ENCODE measurements at places on chromosomes 16 and 17.

DNA sequence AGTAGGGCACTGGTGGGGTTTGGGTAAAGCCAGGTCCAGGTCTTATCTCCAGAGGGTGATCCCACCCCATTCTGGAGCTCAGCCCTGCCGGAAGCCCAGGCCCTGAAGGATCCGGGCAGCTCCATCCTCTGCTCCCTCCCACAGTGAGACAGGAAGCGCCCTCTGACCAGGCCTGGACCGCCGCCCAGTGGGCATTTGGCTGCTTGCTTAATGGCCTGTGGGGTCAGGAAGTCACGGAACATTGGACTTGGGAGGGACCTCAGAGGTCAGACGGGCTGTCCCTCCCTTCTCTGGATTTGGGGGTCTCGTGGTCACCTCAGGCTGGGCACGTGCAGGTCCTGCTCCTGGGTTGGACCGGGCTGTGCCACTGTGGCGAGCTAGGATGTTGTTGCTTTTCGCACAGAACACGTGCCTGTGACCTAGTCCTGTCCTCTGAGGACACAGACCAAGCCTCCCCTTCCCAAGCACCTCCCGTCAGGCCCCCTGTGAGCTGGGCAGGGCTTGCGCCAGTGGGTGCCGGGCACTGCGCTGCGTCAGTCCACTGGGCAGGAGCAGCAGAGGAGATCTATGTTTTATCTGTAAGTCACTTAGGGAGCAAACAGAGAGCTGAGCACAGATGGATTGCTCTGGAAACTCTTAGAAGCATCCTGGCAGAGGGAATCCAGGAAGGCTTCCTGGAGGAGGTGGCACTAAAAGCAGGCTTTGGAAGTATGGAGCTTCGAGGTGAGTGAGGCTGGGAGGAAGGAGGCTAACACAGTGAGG is 49.4 kb upstream of the GSE1 start:
- DNase-seq = no peak

- DNase-seq = no peak
These were observed 50.6 kb downstream of the CREBBP start for GRCh38 chr16:3829631-3830536.

GRCh38 chr17:39051001-39051585 is 83.9 kb upstream of the FBXO47 start:
- DNase-seq = no peak

- DNase-seq = no peak
These were observed 17.8 kb upstream of the MPHOSPH6 start for GRCh38 chr16:82187829-82188228.

DNA sequence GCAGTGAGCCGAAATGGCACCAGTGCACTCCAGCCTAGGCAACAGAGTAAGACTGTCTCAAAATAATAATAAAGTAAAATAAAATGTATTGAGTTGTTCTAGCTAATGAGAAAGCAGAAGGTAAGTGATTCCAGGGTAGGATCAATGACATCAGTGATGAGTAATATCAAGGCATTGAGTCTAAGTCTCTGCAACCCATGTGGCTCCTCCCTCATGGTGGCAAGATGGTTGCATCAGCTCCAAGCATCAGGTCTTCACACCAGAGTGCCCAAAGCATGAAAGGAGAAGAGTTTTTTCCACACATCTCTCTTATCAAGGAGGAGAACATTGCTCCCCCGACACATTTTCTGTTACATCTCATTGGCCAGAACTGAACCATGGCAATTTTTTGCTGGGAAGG is 34.8 kb upstream of the GAS7 start:
- no peak for DNase-seq

GRCh38 chr17:42275527-42276358 is 448 bp downstream of the STAT5B start:
- peak; percentile 53 for DNase-seq

- DNase-seq = no peak
These were observed 120.1 kb downstream of the CYLD start for GRCh38 chr16:50861970-50862411.

DNA sequence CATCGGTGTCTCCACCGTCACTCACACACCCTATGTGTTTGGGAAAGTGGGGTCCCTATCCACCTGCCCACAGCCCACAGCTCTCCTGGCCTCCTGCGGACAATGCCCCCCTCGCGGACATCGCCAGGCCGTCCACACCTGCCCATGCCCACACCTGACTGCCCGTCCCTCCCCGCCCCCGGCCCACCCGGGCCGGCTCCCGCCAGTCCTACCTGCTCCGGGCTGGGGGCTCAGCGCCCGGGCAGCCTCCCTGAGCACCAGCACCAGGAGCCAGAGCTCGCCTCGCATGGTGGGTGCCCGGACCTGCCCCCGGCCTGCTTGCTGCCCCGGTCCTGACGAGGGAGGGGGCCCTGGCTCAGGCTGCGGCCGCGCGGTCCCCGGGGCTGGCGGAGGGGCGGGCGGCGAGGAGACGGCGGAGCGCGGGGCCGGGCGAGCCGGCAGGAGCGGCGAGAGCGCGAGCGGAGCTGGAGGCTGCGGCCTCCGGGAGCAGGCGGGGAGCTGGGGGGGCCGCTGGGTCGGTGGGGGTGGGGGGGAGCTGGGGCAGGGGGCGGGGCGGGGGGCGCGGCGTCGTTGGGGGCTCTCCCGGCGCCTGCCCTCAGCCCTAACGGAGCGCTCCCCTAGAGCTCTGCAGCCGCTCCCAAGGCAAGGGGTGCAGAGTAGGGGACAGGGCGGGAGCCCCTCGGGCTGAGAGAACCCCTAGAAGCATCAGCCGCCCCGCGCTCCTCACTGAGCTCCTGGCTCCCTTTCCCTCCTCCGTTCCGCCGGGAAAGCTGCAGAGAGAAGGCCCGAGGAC is at the start of gene PLXDC1:
TSS of gene PLXDC1 (minus strand) at position 488 of the 793 bp plus-strand sequence. CDS start at position 288, 200 bp downstream.
- DNase-seq = no peak

- DNase-seq = no peak
These were observed 361.0 kb downstream of the WWOX start for GRCh38 chr16:78460428-78460827.

- no peak for DNase-seq
These were observed 269.8 kb upstream of the MYOCD start for GRCh38 chr17:12395733-12396354.

- no peak for DNase-seq
These were observed 13.5 kb upstream of the ERCC4 start for GRCh38 chr16:13906168-13907089.

DNA sequence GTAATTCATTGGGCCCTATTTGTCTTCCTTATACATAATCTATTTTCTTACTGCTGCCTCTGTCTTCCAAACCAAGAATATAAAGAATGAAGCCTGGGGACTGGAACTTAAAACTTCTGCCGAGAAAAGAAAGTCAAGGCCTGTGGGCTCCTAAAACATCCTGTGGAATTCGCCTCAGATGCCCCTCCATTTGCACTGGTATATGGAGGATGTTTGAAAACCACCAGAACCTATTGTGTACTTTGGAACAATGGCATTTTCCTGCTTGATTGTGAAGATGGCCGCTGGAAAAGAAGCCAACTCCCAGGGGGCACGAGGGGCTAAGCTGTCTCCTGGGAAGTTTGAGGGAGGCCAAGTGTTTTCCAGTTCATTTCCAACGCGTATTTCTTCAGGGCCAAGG is 122.4 kb downstream of the WWOX start:
- DNase-seq = no peak

DNA sequence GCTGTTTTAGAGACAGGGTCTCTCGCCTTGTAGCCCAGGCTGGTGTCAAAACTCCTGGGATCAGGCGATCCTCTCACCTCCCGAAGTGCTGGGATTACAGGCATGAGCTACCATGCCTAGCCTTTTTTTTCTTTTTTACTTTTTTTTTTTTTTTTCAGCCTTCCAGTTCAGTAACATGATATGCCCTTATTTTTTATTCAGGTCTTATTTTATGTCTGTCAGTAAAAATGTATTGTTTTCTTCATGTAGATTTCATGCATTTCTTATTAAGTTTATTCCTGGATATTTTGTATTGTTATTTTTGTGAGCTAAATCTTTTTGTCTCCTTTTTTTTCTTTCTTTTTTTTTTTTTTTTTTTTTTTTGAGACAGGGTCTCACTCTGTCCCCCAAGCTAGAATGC is 2.7 kb upstream of the FOXN1 start:
- no peak for DNase-seq

- DNase-seq = no peak
These were observed 4.3 kb downstream of the RNF43 start for GRCh38 chr17:58412961-58413586.

DNA sequence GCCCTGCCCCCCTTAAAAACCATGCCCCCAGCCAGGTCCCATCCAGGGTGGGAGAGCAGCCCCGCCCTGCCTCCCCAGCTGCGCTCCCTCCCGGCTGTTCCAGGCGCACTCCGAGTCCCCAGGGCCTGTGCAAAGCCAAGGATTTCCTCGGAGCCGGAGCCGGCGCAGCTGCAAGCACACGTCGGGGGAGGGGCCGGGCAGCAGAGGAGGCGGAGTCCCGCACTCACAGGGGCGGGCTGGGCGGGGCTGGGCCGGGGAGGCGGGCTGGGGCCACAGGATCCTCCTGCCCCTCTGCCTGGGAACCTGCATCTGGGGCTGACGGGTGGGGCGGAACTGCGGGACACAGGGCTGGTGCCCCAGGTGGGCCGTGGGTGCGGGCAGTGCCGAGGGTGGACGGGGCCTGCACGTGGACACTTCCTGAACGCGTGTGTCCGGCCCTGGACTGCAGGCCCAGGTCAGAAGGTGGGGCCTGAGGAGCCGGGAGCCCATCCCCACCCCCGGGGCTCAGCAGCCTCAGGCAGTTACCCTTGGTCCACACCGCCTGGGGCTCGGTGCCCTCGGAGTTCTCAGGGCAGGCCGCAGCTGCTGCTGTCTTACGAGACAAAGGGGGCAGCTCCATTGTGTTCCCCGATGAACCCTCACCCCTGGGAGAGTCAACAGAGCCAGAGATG is 24.0 kb upstream of the SSTR5 start:
- no peak for DNase-seq

All from stimulated activated CD8-positive, alpha-beta memory T cell treated with anti-CD3 and anti-CD28 coated beads, Interleukin-7, amount 100 ng/mL, for 4 hours (primary cell).